ENCODE measurements at places on chromosomes 13 and 19.

DNA sequence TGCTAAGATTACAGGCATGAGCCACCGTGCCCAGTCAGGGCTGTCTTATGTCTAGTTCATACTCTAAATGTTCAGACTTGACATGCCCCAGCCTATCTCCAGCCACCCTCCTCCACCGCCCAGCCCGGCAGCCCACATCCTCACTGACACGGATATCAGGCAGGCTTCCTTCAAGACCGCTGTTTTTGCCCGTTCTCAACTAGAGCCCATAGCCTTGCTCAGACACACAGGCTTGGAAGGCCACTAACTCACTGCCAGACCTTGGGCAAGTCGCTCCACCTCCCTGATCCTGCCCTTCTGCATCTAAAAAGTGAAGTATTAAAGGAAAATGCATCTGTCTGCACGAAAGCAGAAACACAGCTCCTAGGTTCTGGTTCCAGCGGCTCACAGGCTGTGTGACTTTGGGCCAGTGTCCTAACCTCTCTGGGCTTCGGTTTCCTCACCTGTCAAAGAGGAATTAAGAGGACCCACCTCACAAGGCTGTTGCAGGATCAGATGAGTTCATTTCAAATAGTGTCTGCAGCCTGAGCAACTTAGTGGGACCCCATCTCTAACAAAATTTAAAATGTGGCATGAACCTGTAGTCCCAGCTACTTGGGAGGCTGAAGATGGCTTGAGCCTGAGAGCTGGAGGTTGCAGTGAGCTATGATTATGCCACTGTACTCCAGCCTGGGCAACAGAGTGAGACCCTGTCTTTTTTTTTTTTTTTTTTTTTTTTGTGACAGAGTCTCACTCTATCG lies 14.5 kb upstream of the CERS4 start:
- no peak for DNase-seq

GRCh38 chr13:26456650-26457049 lies 100.8 kb upstream of the WASF3 start:
- no peak for DNase-seq

DNA sequence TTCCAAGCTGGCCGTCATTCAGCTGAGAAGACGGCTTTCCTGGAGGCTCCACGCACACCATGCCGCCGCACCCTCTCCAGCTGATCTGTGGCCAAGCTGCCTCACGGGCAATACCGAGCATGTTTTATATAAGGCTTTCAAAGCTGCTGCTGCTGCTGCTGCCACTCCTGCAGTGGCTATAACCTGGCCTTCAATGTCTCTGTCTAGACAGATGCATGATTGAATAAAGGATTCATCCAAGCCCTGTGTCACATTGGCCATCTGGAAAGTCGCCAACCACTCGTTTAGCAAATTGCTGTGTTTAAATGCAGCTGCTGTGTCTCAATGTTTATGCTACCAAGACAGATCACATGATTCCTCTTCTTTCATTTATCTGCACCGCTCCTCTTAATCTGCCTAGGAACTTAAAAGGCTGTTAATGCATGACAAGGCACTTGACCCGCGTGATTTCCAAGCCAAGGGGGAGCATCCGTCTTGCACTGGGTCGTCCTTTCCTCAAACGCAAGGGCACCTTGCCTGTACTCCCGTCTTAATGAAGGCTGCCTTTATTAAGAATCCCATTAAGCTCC lies 114.3 kb downstream of the TEX26 start:
- DNase-seq: no peak

DNA sequence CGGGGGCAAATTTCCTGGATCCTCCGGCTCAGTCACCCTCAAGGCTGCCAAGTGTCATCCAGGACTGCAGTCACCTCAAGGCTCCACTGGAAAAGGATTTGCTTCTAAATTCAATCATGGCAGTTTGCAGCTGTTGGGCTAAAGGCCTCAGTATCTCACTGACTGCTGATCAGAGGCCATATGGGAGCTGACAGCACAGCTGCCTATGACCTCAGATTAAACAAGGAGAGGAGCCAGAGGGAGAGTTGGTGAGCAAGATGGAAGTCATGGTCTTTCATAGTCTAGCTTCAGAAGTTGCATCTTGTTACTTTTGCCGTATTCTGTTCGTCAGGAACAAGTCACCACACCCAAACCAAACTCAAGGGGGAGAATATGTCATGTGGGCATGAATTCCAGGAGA lies 849.7 kb downstream of the UQCRFS1 start:
- DNase-seq: no peak

DNA sequence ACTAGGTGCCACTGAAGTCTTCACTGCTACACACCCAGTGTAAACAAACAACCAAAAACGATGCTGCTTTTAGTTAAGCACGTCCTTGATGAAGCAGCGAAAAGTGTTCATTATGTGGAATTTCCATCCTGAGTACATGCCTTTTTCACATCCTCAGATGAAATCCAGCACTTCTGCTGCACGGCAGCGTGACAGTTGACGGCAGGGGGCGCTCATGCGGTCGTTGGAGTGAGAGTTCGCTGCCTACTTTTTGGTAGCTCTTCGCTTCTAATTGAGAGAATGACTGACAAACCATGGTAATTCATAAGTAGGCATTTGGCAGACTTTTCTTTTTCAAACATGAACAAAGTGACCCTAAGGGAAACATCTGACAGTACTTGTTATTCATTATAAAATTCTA lies 1124.9 kb downstream of the EFNB2 start:
- DNase-seq: peak; percentile 69

GRCh38 chr13:112928972-112929782 lies 39.8 kb upstream of the MCF2L start:
- no peak for DNase-seq

- no peak for DNase-seq
Measured at GRCh38 chr19:18876865-18877264, 19.1 kb downstream of the CERS1 start.

GRCh38 chr19:46821512-46822409 lies 28.9 kb downstream of the AP2S1 start:
- DNase-seq: no peak

GRCh38 chr13:33678084-33678483 lies 139.9 kb upstream of the RFC3 start:
- no peak for DNase-seq

DNA sequence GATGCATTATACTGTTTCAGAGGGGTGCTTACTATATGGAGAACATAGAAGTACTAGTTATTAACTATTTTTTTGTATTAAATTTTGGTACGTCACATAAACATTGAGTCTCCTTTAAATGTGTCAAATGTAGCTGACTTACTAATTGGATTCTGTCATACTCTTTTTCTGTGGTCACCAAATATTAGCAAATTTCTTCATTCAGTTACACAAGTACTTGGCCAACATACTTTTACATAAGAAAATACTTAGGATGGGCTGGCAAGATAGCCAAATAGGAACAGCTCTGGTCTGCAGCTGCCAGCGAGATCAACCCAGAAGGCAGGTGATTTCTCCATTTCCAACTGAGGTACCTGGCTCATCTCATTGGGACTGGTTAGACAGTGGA lies 19.2 kb downstream of the LPAR6 start:
- no peak for DNase-seq

- DNase-seq: no peak
Measured at GRCh38 chr13:39765801-39766463, 110.5 kb downstream of the COG6 start.

DNA sequence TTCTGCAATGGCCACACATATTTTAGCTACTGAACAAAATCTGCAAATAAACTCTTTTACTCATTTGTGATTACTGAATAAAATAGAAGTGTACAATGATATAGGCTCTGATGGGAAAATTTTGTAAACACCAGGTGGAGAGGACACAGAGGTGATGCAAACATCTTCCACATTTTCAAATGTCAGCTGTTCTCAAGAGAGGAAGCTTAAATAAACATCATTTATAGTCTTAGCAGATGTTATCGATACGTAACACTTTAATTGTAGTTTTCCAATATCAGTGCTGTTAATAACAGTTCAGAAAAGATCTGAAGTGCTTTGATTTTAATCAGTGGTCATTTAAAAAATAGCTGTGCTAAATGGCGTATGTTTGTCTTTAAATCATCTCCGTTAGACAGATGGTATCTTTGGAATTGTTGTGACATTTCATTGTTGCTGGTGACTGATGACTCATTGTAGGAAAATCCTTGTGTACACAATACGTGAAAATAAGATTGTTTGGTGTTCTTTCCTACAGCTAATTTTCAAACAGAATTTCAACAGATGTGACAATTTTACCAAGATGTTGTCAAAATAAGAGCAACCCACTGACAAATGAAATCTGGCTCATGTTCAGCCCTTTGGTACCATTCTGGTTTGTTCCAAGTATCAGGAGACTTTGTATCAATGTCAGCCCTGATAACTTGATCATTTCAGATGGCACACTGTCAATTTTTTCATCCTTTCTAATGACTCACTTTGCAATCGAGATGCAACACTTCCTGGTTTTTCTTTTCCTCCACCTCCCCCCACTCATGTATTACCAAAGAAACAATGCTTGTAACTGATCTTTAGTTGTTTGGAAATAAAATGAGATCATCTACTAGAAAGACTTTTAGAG lies 516.0 kb downstream of the DCT start:
- no peak for DNase-seq

GRCh38 chr19:18484992-18485391 lies 36.9 kb downstream of the ELL start:
- DNase-seq: no peak

- no peak for DNase-seq
Measured at GRCh38 chr13:102580552-102581169, 16.1 kb upstream of the TPP2 start.

DNA sequence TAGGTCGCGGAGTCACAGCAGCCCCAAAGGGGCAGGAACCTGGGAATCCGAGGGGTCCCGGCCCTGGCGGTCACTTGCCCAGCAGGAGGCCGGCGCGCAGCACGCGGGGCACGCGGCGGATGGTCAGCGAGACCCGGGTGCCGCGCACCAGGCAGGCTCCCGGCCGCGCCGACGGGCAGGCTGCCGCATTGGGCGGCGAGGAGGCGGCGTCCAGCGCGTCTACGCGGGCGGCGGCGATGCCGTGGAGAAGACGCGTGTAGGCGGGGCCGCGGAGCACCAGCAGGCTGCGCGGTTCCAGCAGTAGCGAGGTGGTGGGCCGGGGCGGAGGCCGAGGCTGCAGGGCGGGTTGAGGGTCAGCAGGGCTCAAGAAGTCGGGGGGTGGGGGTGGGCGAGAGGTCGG lies 607 bp upstream of the SYNE4 start:
- peak; percentile 78 for DNase-seq

DNA sequence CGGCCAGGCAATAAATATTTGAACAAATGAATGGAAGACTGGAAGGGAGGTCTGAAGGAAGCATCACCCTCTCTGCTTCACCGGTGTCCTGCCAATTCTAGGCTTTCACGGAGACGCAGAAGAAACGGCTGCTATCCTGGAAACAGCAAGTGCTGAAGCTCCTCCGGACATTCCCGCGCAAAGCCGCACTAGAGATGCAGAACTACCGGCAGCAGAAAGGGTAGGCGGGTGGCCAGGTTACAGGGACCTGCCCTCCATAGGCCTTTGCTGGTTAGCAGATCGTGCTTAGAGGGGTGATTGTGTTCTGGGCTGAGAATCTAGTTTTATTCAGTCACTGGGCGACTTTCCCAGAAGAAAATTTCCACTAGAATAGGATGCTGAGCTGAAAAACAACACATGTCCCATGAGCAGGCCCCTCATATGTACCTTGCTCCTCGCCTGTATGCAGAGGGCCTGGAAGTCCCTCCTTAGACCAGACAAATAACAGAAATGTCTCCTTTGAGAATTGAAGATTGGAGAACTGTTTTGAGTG lies 11.0 kb downstream of the PAF1 start:
- DNase-seq: no peak

GRCh38 chr13:50969691-50970090 lies 60.1 kb downstream of the RNASEH2B start:
- peak; percentile 48 for DNase-seq

GRCh38 chr13:97278435-97279411 lies 56.6 kb downstream of the MBNL2 start:
- no peak for DNase-seq

- no peak for DNase-seq
Measured at GRCh38 chr19:18481505-18482222, 40.2 kb downstream of the ELL start.

DNA sequence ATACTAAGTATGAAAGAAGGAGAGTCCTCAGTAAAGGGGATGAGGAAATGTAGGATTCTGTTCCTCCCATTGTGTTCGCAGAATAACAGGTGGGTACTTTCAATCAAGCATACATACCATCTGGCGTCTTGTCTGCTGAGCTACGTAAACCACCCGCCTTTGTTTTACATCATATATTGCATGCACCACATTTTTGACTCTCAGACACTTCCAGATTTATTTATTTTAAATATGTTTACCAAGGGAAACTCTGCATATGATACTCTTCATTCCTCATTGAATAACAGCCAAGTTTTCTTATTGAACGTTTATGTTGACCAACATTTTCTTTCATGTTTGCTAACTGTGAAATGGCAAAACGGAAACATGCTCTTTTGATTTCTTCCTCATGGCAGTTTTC lies 174.1 kb downstream of the FGF14 start:
- no peak for DNase-seq

DNA sequence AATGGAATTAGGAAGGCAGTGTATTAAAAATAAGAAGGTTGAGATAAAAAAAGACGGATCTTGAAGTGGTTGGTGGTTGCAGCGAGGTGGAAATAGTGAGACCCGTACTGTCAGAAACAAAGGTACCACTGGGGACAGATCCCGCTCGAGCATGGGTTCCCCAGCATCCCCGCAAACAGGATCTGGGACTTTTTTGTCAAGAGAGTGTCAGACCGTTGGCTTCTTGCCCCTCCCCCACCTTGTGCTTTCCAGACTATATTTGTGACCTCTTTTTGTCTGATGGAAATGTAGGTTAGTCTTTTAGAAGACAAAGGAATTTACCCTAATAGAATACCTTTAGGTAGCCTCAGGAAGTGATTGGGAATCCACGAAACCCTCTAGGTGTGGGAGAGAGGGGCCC lies 4.2 kb downstream of the GATAD2A start:
- DNase-seq: no peak

DNA sequence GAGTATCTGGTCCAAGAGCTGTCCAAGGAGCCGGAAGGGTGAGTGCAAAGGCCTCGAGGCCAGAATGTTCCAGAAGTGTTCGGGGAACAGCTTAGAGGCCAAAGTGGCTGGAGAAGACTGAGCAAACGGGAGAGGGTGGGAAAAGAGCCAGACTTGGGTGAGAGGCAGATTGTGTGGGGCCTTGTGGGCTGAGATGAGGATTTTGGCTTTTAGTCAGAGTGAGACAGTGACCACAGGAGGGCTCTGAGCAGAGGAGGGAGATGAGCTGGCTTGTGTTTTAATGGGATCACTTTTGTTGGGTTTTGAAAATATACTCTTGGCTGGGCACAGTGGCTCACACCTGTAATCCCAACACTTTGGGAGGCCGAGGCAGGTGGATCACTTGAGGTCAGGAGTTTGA lies 5.6 kb downstream of the NANOS2 start:
- DNase-seq: no peak

DNA sequence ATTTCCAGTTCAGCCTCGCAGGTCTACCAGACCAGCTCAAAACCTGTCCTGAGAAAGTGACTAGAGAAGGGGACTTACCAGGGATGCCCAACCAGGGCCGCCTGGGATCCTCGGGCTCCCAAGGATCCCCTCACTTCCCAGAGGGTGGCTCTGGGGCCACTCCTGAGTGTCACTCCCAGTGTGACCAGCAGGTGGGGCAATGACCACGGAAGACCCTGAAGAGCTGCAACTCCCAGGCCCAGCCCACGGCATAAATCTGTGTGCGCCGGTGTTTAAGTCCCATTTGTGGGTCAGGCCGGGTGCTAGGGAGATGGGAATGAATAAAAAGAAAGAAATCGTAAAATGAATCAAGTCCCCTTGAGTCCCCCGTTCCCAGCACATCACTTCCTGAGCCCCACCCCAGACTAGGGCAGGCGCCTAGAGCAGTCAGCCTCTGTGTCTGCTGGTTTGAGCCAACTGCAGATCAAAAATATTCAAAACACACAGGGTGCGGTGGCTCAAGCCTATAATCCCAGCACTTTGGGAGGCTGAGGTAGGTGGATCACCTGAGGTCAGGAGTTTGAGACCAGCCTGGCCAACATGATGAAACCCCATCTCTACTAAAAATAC lies 10.7 kb downstream of the PTGIR start:
- peak; percentile 87 for DNase-seq

Data from ecto neural progenitor cell (in vitro differentiated cells).